ENCODE measurements at places on chromosomes 6 and 20.

GRCh38 chr20:5720696-5721095 lies 29.5 kb upstream of the SHLD1 start:
- no peak for DNase-seq

DNA sequence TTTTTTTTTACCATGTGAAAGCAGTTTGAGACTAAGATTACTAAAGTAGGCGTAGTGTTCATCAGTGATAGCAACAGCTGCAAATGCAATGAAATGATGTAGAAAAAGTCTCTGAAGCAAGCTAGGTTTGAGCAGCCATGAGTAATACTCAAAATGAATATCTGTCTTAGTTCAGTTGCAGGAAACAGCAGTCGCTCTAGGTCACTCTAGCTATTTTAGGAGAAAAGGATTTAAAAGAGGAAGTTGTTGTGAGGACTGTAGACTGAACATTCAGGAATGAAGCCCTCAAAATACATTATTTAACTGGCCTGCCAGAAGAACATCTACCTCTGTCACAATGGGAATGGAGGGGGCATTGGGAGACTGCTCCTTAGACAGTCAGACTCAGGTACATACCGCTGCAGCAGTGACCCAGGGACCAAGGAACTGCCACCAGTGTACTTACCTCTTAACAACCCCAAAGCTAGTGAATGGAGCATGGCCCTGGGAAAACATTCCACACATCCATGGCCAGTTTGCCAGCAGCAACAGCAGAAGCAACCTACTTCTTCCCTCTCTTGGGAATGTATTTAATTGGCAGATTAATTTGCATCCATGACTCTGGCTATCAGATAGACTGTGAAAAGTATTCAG lies 243.0 kb upstream of the KHDRBS2 start:
- no peak for DNase-seq

GRCh38 chr6:169798764-169799473 lies 47.5 kb downstream of the ERMARD start:
- DNase-seq: no peak

- DNase-seq: peak; percentile 51
These were observed 12.8 kb downstream of the RBCK1 start for GRCh38 chr20:420721-421574.

DNA sequence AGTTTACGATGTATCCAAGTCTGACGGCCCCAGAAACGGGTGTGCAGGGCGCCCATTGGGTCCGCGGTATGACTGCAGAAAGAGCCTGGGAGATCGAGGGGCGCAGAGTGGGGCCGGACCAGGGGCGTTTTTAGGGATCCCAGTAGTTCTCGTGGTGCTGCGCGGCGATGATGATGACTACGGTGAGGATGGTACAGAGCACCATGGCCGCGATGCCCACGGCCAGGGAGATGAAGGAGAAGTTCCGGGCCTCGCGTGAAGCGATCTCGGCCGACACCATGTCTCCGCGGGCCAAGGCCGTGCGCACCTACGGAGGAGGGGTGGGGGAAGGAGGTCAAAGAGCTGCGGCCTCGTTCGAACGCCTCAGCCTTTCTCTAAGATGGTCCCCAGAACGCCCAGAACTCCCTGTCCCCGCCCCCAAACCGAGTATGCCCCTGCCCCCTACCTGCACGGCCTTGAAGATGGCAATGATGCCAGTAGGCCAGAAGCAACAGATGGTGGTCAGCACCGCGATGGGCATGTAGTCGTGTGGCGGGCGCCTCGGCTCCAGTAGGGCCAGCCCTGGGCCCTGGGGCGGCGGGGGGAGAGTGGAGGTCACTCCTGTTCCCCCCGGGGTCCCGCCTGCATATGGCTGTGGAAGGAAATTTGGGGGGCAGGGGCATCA lies 2.5 kb downstream of the PRRT1 start:
- no peak for DNase-seq

- DNase-seq: no peak
These were observed 29.4 kb upstream of the TAGAP start for GRCh38 chr6:159074120-159074684.
